Activated T-cell treated with anti-CD3 and anti-CD28 coated beads, Interleukin-2, amount 50 U/mL, for 48 hours (primary cell): ENCODE measurements at places on chromosomes 1 and 21.

- DNase-seq, result no peak
Observed at GRCh38 chr1:58500043-58500442, 46.5 kb downstream of the OMA1 start.

DNA sequence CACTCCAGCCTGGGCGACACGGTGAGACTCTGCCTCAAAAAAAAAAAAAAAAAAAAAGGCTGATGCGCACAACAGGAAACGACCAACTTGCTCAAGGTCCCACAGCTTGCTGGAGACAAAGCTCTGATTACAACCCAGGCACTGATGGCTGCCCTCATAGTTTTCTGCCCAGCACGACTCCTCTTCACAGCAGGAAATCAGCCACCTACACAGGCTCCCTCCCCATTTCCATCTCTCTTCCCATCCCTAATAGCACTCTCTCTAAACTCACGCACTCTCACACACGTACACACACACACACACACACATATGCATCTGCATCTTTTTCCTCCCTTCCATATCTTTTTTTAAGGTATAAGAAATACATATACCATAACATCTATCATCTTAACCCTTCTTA, 153.5 kb upstream of the SOD1 start:
- no peak for DNase-seq

- DNase-seq, result no peak
Observed at GRCh38 chr1:59750328-59751003, 64.3 kb upstream of the HOOK1 start.

DNA sequence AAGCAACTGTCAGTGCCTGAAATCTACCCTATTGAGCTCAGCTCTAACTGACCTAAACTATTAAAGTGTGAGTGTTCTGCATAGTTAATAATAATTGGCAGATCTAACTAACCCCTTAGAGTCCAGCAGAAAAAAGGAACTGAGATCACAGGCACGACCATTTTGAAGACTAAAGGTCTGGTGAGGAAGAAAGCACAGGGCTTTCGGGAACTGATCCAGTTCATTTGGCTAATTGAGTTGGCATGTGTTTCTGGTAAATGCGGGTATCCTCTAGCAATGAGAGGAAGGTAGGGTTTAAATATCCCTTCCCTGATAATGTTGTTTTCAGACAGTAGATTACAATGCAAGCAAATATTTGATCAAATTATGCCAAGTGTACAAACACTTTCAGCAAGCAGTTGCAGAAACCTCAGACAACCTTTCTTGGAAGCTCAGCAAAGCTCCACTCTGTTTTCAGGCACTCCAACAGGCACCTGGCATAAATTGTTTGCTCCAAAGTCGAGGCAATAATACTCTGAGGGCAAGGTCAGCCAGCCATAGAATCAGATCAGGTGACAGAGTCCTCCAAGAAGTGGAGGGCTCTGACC, 100.8 kb downstream of the KCNK1 start:
- no peak for DNase-seq

GRCh38 chr1:18948913-18949685, 7.4 kb downstream of the IFFO2 start:
- no peak for DNase-seq

- no peak for DNase-seq
Observed at GRCh38 chr1:34113362-34113761, 51.7 kb downstream of the CSMD2 start.

GRCh38 chr1:228365271-228366061, 41.2 kb downstream of the TRIM11 start:
- no peak for DNase-seq

DNA sequence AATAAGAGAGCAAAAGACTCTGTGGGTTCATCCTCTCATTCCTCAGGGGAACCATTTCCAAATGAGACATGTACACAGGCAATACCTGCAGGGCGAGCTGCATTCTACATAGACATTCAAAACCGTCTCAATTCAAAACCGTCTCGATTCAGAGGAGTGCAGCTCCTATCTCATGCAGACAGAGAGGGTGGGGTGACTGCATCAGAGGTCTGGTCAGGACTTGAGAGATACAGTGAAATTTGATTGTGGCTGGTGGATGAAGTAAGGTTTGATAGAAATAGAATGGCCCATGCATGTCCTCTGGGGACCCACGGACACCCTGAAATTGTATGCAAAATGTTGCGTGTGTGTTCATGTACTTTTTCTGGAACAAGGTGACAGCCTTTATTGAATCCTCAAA, 27.3 kb downstream of the TEX35 start:
- no peak for DNase-seq

GRCh38 chr21:14010729-14011128, 200.0 kb downstream of the LIPI start:
- no peak for DNase-seq

DNA sequence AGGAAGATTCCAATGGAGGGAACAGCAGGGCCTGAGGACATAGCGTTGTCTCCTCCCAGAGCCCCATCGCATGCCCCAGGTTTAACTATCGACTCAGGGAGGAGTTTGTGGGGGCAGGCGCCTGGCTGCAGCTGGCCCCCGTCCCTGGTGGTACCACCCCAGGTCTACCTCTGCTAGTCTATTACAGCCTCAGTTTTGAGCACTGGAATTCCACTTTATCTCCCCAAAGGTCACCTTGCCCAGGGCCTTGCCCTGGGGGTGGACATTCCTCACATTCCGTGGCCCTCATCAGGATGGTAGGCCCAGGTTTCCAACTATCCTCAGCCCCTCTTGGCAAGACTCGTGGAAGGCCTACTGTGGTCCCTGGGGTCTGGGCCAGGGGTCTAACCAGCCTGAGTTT, 65.4 kb upstream of the SSBP3 start:
- no peak for DNase-seq

DNA sequence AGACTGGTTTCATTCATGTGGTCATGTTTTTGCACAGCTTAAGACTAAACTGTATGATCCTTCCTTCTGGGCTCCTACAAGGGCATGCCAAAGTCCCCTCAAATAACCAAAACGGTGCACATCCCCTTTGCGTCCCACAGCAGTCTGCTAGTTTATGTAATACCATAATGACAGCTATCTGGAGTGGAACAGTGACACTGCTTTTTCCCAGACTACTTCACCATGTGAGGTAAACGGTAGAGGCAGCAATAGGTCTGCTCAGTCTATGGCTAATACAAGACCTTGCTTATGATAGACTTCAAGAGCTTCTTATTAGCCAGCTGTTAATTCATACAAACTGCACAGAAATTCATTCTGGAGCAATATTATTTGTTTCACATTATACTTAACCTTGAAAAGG, 395.5 kb downstream of the SMYD3 start:
- DNase-seq, result no peak

- DNase-seq, result no peak
Observed at GRCh38 chr1:246383239-246383589, 123.9 kb downstream of the SMYD3 start.

DNA sequence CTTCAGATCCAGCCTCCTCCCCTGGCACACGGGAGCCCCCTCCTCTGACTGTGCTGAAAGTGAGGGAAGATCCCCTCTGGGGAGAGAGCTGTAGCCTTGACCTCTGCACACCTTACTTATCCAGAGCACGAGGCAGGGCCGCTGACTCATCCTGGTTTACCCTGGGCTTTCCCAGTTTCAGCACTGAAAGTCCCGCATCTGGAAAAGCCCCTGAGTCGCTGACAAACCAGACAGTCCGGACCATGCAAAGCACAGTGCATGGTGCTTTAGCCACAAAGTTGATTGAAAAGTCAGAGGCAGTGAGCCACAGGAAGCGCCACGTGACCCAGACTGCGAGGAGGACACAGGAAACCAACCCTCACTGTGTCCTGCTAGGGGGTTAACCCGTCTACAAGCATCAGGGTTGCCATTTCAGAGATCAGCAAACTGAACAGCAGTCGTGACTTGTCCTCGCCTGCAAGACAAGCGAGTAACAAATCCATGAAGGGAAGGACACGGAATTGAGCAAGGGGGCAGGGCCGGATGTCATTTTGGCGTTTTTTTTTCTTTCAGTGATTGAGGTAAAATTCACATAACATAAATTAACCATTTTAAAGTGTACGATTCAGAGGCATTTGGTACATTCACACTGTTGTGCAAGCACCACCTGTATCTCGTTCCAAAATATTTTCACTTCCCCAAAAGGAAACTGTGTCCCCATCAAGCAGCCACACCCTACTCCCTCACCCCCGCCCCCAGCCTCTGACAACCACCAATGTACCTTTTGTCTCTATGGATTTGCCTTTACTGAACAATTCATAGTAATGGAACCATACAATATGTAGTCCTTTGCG, 19.9 kb upstream of the IFNGR2 start:
- peak; percentile 81 for DNase-seq

DNA sequence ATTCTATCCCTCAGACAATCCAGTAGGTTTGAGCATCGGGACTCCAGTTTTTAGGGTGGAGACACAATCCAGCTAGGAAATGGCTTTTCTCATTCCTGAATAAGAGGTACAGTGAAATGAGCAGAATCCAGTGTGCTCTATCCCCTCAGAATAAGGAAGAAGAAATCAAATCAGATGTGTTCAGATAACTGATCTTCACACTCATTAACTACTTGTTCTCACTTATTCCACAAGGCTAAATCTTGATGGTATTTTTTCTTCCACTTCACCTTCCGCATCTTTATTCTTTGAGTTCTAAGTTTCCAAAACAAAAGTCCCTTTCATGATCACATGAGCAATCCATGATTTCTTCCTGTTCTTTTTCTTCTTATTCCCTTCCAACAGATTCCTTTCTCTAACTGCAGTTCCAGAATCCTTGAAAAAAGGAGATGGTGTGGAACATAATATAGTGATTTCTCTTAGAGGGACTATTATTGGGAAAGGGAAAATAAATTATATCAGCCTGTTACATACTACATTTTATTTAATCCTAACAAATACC, 1.7 kb downstream of the SYT11 start:
- no peak for DNase-seq

DNA sequence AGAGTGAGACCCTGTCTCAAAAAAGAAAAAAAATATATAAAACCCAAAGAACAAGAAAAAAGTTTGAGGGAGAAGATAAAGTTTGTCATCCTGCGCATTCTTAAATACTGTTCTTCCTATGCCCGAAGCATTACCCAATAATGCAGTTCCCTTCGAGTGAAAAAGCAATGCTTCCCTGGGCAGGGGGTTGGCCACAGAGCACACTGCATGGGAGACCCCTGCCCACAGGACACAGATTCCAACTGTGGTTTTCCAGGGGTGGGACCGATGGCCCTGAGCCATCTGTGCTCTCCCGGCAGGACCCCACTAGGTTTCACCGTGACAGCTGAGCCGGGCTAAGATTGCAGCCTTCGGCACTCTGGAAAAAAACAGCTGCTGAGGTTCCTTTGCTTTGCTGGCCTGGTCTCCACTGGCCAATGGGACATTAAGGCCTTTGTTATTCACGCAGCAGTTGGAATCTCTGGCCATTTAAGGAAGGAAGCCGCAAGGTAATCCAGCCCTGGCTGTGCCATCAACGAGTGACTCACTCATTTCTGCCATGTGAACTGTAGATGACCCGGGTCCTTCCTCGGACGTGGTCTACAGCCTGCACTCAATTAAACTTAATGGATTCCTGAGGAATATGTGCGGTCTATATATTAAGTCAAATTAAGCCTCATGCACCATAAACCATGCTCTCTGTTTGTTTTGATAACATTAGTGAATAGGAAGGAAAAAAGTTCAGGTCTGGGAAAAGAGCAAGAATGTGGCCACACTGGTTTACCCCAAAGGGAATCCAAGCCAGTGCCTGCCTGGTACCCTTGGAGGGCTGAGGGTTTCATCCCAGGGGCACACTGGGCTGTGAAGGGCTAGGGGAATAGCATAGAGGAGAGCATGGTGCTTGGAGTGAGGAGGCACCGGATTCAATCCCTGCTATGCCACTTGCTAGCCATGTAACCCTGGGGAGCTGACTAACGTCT, 163.2 kb downstream of the ZBTB18 start:
- DNase-seq, result no peak

DNA sequence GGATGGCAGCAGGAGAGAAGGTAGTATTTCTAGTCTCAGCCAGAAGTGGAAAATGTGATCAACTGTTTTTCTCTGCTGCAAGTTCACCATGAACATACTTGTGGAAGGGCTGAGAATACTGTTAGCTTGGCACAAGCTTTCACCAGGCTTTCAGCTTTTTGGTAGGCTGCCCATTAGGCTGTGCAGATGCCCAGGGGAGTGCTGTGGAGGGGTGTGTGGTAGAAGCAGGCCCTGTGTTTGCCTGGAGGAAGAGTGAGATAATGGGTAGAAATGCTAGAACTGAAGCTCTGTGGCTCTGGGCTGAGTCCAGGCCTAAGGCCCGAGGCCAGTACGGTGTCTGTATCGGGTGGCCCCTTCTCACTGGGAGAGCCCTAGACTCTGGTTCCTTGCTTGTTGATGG, 9.8 kb downstream of the DNAJC6 start:
- no peak for DNase-seq

- DNase-seq, result no peak
Observed at GRCh38 chr1:109914587-109915240, 4.1 kb downstream of the CSF1 start.
